CD4-positive, alpha-beta T cell treated with Interleukin-6 at 100 ng/mL for 8 hours (primary cell): ENCODE measurements at places on chromosomes 12 and 14.

DNA sequence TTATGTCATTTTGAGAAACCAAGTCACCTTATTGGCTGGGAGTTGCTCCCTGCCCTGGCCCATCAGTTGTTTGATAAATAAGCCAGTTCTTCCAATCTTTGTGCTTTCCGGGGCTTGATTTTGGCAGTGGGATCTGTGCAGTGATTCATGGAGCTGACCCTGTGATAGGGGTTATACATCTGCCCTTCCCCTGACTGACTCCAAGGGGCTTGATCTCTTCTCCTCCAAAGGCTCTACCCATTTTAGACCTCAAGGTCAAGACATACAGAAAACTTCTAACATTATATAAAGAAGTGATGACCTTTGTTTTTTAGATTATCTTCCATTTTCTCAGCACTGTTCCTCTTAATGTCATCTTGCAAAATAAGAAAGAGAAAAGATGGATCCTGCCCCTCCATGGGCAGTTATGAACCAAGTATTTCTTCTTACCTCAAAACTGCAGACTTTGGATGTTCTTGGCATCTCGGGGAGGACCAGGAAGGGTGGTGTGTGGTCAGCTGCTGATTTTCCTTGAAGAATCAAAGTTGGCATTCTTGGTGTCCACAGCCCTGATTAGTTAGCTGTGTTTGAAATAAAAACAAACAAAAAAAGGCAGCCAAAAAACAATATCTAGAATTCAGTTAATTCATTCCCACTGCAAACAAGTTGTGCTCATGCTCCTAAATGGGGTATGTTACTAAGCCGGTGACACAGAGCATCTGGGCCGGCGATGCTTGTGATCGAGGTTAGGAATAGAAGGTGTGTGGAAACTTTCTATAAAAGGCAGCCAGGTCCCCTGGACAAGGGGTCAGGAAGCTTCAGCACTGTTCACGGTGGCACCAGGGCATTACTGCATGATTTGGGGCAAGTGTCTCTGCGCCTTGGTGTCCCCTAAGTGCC, 120.2 kb downstream of the SAMD4A start:
- no peak for DNase-seq

GRCh38 chr12:50467439-50467838, 37.3 kb upstream of the DIP2B start:
- DNase-seq, result no peak

GRCh38 chr12:121793440-121793837, at the start of gene RHOF:
TSS of gene RHOF (minus strand) at chr12:121793688. CDS start at chr12:121793633, 55 bp downstream.
- DNase-seq, result peak; percentile 58

GRCh38 chr12:108595711-108596647, 1.9 kb downstream of the TMEM119 start:
- DNase-seq, result no peak

DNA sequence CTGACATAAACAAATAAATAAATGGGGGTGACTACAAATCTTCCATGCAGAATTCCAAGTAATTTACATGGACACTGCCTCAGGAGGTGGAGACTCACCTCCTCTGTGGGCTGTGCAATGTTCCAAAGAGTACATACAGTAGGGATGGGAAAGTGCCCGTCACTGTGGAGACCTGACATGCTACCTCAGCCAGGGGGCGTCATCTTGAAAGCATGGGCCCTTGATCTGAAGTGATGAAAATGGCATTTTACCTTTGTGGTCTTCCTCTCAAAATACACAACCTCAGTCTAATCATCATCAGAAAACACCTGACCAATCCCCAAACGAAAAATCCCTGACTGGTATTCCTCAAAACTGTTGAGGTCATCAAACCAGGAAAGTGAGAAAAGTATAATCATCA, 48.4 kb downstream of the ANAPC7 start:
- peak; percentile 8 for DNase-seq

DNA sequence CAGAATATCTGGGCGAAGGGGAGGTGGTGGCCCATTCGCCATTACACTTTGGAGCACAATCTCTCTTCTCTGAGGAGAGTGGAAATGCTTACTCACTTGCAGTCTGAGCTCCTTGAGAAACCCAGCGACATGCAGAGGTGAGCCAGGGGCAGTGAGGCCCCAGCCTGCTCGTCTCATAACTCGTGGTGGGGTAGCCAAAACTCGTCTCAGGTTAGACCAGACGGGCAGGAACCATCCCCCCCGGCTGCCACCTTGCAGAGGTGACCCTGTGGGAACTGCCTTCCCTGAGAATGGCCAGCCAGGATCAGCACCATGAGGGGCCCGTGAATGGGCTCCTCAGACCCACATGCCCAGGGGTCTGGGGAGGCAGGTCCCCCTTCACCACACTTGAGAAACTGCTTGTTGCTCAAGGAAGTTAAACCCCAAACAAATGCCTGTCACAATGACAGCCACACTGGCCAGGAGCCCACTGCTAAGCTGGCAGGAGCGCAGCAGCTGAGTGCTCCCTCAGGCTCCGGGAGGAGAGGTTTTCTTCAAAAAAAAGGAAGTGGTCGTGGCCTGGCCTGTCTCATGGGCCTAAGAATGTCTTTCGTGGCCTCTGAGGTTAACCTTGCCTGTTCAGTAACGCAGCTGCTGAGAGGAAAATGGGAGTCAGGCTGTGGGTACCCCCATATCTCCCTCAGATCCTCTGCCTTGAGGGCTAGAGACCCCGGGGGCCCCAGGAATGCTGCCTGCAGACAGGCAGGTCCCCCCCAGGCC, 9.2 kb upstream of the ALDH2 start:
- no peak for DNase-seq

DNA sequence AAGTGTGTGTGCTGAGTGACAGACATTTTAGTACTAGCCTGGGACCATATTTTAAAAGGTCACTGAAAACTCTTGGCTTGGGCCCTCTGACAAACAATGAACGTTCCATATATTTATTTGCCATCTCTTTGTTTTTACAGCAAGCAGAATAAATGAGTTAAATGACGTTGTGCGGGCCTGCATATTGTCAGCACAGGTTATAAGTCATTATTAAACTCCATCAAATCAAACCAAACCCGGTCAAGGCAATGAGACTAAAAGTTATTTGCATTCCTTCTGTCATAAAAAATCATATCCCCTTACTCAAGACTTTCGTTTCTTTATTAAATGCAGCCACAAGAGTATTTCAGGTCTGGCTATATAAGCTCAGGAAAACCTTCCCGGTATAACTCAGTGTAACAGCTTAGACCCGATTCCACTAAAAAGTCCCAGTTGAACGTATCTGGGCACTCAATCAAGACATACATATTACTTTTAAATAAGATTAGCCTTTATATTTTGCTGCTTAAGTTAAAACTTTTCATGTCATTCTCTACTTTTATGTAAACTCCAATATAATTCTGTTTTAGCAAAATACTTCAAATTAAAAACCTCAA, 84.9 kb downstream of the DICER1 start:
- DNase-seq, result no peak

DNA sequence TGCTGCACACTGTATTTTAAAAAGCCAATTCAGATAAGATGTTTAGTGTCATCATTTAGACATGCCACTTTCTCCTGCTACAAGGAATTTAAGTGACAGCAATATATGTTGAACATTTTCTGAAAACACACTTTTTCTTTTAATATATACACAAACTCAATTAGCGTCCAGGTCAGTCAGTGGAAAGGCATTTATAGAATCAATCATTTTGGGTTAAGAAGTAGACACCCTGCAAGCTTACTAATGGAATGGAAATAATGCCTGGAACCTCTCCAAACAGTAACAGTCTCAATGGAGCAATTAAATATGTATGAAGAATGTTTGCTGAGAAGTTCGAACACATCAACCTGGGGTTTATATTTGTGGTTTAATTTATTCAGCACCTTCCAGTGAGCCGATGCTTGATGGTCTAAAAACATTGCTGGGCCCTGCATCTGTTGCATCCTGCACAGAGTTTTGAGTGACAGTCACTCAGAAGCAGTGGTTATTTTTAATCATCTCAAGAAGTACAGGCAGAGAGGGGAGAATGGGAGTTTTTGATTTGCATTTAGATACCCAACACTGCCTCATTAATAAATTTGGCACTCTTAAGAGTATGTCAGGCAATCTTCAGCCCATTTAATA, 410.7 kb downstream of the TMEM117 start:
- DNase-seq, result no peak

- no peak for DNase-seq
Measured at GRCh38 chr14:93369713-93370266, 22.8 kb downstream of the COX8C start.

- DNase-seq, result no peak
Measured at GRCh38 chr14:21192875-21193535, 37.1 kb upstream of the OR5AU1 start.

GRCh38 chr14:106613256-106613655, 1086.9 kb downstream of the TMEM121 start:
- no peak for DNase-seq

GRCh38 chr12:49347311-49348193, 864 bp downstream of the DNAJC22 start:
- peak; percentile 67 for DNase-seq

DNA sequence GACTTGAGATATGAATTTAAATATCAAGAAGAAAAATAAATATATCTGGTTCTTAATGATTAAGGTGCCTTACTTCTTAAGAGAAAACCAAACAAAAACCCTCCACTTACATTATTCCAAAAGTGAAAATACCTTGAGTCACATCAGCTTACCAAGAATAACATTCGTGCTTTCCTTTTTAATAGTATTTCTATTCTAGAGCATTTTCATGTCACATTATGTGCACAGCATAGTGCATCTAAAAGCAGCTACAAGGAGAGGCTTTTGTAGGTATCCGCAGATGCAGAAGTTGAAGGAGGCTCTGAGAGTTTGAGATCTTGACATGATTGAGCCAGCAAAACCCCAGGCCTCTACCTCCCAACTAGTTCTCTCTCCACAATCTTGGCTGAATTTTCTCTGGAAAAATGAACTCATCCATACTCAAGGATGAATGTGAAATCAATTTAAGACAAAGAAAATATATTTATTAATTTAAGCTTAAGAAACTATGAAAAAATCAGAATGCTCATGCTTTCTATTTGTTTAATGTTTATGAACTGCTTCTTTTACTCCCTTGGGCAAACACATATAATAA, 275.0 kb downstream of the AKAP6 start:
- no peak for DNase-seq

DNA sequence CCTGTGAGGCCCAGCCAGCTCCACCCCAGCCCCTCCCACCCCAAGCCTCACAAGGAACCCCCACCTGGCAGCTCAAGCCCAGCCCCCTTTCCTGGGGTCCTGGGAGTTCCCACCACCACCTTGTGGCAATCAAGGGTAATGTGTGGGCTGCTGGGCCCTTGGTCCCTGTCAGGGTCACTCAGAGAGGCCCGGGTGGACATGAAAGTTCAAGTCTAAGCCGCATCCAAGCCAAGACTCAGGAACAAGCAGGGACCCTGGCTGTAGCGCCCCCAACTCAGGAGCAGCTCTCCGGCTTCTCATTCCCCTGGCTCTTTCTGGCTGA, 106.4 kb upstream of the C14orf180 start:
- no peak for DNase-seq

- DNase-seq, result no peak
Measured at GRCh38 chr14:35459776-35460175, 55.2 kb upstream of the NFKBIA start.

DNA sequence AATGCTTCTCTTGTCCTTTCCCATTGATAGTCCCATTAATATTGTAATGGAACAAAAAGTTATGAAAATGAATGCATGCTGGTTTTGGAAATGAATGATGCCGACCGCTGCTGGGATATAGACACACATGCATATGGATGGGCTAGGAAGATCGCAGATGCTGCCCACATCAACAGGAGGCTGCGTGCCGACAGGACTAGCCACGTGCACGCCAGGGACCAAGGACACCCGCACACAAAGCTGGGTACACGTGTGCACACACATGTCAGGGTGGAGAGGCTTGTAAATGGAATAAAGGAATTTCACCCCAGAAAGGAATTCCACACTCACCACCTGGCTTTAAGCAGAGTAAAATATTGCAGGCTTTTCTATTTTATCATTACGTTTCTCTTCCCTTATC, 153.8 kb upstream of the VASH1 start:
- no peak for DNase-seq

GRCh38 chr12:92080911-92081285, 64.7 kb downstream of the BTG1 start:
- no peak for DNase-seq

- DNase-seq, result no peak
Measured at GRCh38 chr14:78075033-78075432, 95.1 kb upstream of the NRXN3 start.

DNA sequence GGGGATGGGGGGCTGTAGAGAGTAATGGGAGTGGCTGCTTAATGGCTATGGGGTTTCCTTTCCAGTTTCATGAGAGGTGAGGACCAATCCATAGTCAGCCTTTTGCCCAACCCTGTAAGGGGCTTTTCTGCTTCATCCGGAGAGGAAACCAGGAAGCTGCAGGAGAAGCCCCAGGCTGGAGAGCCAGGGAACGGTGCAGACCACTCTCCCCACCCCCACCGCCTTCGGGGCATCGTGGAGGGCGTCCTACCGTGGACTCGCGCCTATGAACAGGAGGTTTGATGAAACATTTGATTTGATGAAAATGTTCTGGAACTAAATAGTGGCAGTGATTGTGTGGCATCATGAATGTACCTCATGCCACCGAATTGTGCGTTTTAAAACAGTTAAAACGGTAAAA, 204.3 kb upstream of the DIO3 start:
- no peak for DNase-seq

DNA sequence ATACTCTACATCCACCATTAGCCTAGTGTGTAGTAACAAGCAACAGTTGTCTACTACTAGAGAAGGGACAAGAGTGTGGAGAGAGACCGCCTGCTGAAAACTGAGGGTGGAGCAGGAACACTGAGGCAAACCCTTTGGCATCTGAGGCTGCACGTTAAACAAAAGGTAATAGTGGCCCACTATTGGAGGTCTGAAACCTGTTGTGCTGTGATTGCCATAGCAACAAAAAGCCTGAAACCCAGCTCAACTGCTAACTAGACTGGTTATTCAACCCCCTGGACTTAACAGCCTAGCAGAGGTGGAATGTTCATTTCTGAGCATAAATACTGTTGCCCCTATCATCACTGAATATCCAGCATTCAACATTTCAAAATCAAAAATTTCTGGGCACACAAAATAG, 43.0 kb downstream of the PPP4R4 start:
- no peak for DNase-seq

GRCh38 chr12:15788233-15789219, 662 bp downstream of the EPS8 start:
- DNase-seq, result peak; percentile 6

DNA sequence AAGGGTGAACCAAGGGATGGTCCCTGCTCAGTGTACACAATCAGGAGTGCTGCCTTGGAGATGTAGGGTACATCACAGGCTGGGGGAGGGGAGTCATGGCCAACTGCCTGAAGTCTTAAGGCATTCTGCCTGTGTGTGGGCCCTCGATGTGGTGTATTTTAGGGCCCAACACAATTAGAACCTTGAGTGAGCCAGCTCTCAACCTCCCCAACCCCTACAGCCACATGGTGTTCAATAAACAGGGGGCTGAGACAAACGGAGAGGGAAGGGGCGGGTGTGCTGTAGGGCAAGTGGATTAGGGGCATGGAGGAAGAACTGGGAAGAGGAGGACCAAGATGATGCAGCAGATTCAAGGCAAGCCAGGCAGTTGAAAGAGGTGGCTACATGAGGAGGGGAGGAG, 8.6 kb upstream of the CHD4 start:
- no peak for DNase-seq

GRCh38 chr12:72203764-72204335, 68.3 kb upstream of the TRHDE start:
- no peak for DNase-seq
